GM18507 (cell line): ENCODE measurements at places on chromosomes 1 and 21.

DNA sequence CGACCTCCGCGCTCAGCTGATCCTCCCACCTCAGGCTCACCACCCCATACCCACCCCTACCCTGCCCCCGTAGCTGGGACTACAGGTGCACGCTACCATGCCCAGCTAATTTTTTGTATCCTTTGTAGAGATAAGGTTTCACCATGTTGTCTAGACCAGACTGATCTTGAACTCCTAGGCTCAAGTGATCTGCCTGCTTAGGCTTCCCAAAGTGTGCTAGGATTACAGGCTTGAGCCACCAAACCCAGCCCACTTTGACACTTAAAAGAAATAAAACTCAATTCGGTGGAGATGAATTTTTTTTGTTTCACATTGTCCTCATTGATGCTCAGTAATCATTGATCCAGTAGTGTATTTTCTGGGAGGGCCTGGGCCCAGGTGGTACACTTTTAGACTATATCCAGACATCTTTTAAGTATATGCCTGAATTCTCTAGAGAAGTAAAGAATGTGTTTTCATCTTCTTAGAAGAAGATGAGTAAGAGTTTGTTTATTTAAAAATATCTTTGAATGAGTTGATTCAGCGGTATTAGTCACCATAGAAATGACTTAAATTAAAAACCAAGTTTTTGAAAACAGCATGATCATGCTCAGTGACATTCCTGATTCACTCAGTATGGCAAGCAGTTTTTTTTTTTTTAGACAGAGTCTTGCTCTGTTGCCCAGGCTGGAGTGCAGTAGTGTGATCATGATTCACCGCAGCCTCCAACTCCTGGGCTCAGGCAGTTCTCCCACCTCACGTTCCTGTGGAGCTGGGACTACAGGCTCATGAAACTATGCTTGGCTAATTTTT lies 57.8 kb downstream of the EPB41 start:
- no peak for DNase-seq

DNA sequence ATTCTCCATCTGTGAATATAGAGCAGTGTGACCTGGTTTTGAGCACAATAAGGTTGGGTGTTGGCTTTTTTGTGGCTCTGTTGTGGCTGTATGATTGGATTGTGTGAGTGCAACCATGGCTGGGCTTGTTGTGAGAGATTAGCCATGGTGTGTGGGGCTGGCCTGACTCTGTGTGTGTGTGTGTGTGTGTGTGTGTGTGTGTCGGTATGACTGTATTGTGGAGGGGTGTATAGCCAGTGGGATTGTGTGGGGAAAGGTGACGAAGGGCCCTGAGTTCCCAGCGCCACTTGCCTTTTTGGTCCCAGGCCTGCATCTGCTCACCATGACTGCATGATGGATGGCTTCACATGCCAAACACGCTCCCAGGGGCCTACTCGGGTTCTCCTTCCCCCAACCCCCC lies 5.9 kb upstream of the SLC6A9 start:
- no peak for DNase-seq

DNA sequence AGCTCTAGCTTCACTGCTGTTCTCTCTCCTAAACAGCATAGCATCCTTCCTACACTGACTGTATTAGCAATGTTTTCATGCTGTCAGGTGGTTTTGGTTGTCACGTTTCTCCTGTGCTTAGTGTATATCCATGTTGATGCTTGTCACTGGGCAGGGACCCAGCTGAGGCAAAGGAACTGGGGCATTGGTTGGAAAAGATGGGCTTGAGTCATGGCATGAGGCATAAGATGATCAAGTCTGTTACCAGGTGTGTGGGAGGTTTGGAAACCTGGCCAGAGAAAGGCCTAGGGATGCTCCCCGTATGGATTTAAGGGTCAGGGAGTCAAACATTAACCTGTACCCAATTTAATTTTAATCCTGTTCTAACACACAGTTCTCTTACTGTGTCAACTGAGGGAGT lies 69.6 kb downstream of the OSBPL9 start:
- no peak for DNase-seq

- DNase-seq = no peak
Observed at GRCh38 chr21:44366586-44367211, 13.3 kb downstream of the TRPM2 start.

DNA sequence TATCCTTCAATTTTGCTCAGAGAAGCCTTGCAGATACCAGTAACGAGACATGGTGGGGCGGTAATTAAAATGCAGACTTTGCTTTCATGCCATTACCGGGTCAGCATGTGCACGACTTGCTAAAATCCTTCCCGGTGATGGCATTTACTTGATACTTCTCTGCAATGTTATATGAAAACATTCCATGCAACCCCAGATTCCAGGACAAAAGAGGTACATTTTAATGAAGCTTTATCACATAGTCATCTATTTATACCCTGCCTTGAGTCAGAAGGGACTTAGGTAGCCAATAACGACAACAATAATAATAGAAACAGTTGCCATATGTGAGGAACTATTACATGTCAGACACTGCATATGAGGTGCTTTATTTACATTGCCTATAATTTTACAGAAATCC lies 29.4 kb upstream of the PLA2G2C start:
- DNase-seq = no peak

DNA sequence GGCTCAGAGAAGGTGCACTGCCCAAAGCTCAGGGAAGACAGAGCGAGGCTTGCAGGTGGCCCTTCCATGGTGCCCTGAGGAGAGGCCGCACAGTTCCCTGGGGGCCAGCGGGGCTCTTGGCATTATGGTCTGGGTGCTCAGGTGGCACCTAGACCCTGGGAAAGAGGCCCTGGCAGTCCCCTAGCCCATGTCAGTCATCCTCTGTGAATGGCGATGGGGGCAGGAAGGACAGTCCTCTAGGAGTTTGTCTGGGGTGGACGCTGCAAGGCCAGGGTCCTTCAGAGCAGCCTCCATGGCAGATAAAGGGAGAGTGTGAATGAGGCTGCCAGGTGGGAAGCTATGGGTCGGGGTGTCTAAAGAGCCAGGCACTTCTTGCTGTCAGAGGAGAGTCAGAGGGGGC lies 345.9 kb upstream of the VAMP3 start:
- DNase-seq = no peak

DNA sequence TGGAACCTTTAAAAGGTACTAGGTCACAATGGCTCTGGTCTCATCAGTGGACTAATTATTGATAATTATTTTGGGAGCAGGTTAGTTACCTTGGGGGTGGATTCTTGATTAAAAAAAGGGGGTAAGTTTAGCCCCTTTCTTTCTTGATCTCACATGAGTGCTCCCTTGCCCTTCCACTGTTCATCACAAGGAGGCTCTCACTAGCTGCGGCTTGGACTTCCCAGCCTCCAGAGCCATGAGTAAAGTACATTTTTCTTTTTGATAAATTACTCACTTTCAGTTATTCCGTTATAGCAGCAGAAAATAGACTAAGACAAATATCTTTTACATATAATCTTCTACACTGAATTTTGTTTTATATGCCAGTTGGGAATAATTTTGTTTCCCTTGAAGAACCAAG lies 254.8 kb upstream of the DEPDC1 start:
- DNase-seq = no peak

GRCh38 chr1:236608930-236609726 lies 4.8 kb upstream of the HEATR1 start:
- DNase-seq = no peak

DNA sequence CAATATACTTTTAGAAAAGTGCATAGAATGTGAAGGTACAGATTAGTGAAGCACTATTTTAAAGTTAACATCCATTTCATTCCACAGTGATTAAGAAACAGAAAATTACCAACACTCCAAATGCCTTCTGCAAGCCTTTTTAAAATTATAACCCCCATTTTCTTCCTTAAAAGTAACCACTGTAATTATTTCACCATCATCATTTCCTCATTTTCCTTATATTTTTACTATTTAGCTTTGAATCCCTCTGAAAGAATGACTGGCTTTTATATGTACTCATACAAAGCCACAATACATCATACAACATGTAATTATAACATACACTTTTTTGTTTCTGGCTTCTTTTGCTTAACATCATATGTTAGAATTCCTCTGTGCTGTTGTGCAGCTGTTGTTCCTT lies 6.5 kb upstream of the NEGR1 start:
- DNase-seq = no peak

DNA sequence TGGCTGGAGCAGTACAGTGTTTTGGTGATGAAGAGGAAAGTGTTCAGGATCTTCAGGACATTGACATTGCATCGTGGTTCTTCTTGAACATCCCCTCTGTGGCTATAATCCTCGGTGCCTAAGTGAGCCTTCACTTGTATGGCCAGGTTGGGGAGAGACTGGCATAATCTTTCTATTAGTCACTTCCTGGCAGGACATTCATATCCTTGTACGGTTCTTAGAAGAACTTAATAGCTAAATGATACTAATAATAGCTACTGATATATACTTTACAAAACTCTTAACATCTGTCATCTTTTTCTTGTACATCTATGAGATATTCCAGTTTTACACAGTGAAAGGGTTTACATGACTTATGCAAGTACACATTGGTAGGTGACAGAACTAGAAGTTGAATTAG lies 35.8 kb downstream of the CELF3 start:
- DNase-seq = no peak

GRCh38 chr21:41932576-41933312 lies 21.1 kb downstream of the C2CD2 start:
- DNase-seq = no peak

DNA sequence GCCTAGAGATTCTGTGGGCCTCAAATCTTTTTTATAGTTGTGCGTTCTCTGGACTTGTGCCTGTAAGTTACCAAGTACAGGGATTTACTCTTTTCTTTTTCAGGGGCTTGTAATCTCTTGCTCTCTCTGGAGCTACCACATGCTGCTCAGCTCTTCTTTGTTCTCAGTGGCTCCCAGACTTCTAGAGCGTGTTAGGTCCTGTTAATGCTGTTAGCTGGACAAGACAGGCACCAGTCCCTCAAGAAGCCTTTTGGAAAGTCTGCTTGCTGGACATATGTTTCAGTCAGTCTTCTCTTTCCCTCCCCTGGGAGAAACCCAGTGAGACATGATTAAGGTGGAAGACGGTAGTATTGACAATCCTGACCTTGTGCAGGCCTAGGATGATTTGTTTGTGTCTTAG lies 29.4 kb downstream of the KCNK2 start:
- DNase-seq = no peak

GRCh38 chr1:192821296-192821695 lies 12.5 kb downstream of the RGS2 start:
- DNase-seq = no peak

- DNase-seq = no peak
Observed at GRCh38 chr1:232822530-232822929, 17.3 kb downstream of the MAP10 start.

DNA sequence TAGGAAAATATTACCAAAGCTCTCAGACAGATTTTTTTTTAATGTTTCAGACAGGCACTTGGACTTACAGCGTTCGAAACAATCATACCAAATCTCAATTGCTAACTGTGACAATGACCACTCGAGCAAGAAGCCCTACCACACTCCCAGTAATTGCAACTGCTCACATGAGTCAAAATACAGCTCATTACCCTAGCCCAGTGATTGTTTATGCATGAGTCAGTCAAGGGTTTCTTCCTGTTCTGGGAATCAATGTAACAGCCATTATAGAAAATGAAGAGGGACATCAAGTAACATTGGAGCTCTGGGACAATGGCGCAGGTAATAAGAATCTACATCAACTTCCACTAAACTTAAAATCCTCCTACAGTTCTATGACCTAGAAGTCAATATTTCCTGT lies 56.1 kb upstream of the SH3GLB1 start:
- no peak for DNase-seq

DNA sequence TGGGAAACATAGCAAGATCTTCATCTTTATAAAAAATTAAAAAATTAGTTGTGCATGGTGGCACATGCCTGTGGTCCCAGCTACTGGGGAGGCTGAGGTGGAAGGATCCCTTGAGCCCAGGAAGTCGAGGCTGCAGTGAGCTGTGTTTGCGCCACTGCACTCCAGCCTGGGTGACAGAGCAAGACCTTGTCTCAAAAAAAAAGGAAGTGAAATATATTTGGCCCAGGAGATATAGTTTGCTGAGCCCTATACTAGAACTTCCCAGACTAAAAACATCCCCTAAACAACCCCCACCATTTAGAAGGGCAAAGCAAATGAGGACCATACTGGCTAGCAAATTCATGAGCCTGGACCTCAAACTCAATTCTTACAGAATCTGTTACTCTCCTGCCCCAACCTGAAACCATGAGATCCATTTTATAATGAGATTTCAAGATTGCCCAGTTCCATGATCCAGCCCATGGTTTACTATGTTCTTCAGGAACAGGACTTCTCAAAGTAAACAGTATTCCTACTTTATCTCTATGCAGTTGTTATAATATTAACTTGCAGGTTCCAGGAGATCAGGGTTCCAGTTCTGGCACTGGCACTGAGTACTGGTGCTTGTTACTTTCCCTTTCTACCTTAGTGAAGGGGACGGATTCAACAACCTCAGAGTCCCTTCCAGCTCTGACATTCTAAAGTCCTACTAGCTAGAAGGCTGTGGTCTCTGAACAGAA lies 48.9 kb upstream of the TADA1 start:
- no peak for DNase-seq

DNA sequence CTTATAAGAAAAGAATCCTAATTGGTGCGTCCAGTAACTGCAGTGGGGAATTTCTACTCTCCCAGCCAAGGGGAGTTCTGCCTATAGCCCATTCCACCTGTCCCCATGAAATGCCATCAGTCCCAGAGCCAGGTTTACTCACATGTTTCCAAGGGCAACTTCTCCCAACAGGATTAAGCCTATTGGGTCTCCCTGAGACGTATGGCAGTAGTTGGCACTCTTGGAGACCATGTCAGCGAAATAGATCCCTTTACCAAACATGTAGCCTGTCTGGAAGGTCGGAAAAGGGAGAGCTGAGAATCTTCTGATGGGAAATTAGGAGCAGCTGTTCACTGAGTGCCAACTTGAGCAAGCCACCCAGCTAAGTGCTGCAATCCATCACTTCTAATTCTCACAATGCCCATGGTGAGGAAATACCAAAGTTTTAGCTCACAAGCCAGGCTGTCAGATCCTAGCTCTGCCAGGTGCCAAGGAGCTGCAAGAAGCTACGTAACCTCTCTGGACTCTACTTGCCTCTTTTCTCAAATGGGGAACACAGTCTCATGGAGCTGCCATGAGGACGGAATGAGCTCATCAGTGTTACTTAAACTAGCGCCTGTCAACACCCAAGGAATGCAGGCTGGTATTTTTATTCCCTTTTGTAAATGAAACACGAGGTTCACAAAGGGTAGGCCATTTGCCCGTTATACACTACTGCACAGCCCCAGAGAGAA lies 43.9 kb downstream of the PARP1 start:
- DNase-seq = no peak

DNA sequence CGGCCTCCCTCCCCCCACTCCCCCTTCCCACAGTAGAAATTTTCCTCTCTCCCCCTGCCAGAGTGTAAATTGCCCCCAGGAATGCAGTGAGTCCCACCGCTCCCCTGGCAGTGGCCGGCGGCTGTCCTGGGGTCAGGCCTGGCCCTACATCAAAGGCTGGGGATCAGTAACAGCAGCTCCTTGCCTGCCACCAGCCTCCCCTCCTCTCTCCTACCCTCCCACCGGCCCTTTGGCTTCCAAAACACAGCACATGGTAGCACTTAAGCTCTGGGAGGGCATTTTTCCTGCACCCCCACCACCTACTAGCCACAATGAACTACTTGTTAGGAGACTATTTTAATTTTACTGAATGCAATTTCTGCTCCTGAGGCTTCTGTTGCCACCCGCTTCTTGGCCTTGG lies 9.0 kb upstream of the COL8A2 start:
- DNase-seq = no peak
